ENCODE measurements at places on chromosomes 4 and X.

DNA sequence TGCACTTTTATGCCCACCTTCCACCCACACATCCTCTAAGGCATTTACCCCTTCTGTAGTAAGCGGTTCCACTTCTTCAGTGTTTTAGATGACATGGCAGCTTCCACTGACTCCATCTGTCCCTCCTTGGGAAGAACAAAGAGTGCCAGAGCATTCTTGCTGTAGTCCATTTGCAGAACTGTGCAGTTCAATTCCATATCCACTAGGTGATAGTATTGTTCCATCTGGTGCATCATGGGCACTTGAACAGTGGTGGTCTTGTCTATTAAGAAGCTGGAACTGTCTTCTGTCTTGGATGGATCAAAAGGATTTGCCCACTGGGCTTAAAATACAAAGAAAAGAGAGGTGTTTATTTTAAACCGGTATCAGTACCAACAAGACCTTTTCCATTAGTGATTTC lies 3.5 kb downstream of the SERPINA7 start:
- no peak for DNase-seq

DNA sequence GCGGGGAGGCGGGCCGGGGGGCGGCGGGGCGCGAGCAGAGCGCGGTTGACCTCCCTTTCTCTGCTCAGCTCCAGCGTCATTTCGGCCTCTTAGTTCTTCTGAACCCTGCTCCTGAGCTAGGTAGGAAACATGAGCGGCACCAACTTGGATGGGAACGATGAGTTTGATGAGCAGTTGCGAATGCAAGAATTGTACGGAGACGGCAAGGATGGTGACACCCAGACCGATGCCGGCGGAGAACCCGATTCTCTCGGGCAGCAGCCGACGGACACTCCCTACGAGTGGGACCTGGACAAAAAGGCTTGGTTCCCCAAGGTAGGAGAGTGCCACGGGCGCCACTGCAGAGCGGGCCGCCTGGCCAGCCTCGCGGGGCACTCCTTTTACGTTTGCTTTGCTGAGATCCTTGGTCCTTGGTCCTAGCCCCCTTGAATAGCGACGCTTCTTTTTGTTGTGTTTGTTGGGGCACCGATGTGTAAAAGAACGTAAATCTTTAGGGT lies at the start of gene HTATSF1:
HTATSF1 (plus strand) TSS at position 37 of the 497 bp plus-strand sequence; CDS start at position 130, 93 bp downstream.
- DNase-seq: no peak

- DNase-seq: no peak
These were observed 552.6 kb upstream of the BOD1L1 start for GRCh38 chr4:14180166-14180565.

DNA sequence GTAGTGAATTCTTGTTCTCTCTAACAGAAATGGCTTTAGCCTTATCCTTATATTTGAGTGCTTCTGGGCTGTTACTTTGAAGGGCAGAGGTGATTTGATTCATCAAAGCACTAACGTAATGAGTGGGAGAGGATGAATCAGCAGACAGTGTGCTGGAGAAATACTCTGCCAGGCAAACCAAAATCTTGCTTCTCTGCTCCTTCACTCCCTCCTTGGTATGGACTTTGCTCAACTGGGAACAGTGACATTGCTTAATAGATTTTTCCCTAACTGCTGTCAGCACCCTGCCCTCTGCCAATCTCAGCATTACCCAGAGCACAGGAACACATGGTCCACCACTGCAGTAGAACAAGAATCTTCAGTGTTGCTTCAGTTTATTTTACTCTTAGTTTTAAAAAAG lies 56.0 kb downstream of the PDLIM5 start:
- DNase-seq: no peak

GRCh38 chr4:142824368-142824767 lies 21.7 kb downstream of the INPP4B start:
- DNase-seq: no peak

- DNase-seq: no peak
These were observed 164.3 kb downstream of the GABRB1 start for GRCh38 chr4:47195706-47196105.

DNA sequence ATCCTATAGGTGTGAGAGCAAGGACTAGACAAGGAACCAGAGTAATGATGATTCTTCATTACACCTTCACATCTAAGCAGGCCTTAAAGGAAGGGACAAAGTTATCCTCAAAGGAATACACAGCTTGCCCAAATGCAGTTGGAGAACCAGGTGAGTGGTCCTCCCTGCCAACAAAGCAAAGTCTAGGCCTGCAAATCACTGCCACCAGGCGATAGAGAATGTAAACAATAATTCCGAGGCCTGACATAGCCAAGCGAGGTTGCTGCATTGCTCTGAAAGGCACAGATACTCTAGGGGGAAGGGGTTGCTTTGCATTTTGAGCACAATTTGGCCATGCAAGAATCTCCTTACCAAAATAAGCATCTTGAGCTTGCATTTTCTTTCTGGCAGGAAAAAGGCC lies 178.2 kb upstream of the FAT1 start:
- DNase-seq: no peak

- DNase-seq: no peak
These were observed 840.3 kb upstream of the ADGRL3 start for GRCh38 chr4:60359746-60360367.

GRCh38 chr4:4555916-4556315 lies 14.1 kb upstream of the STX18 start:
- no peak for DNase-seq

- no peak for DNase-seq
These were observed 3.7 kb upstream of the LCORL start for GRCh38 chr4:18025288-18025687.

DNA sequence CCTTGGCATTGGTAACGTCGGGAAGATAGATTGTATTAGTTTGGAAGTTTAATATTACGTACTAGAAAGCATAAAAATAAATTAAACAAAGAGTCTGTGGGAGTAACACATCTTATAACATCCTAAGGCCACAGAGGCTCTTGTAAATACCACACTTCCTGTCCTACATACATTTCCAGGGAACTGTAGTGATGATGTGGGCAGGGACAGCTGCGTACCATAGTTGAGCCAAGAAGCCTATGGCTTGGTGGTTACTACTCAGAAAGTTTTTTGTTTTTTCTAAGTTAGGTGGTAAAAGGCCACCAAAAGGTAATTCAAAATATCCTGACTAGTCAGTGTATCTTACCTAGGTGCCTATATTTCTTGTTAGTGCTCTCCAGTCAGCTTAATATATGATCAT lies 4.6 kb upstream of the ANKRD50 start:
- no peak for DNase-seq

GRCh38 chrX:41108007-41108406 lies 22.8 kb downstream of the USP9X start:
- no peak for DNase-seq

- no peak for DNase-seq
These were observed 8.3 kb downstream of the PRRG1 start for GRCh38 chrX:37357436-37357835.

GRCh38 chr4:123649645-123650391 lies 253.2 kb downstream of the SPRY1 start:
- peak; percentile 17 for DNase-seq

- no peak for DNase-seq
These were observed 330.1 kb upstream of the VCX start for GRCh38 chrX:7512845-7513244.

DNA sequence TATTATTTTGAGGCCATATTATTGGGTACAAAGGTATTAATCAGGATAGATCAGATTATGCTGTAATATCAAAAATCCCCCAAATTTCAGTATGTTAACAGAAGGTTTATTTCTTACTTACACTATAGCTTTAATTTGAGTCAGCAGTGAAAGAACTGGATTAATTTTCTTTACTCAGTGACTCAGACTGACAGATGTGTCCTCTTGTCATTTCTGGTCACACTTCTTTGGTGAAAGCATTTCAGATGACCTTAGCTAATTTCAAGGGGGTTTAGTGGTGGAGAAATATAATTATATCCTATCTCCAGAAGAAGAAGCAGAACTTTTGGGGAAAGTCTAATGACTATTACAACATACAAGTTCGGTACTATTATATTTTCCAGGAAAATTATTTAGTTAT lies 12.4 kb downstream of the DDIT4L start:
- no peak for DNase-seq

GRCh38 chr4:601612-602558 lies 23.5 kb upstream of the PDE6B start:
- no peak for DNase-seq

DNA sequence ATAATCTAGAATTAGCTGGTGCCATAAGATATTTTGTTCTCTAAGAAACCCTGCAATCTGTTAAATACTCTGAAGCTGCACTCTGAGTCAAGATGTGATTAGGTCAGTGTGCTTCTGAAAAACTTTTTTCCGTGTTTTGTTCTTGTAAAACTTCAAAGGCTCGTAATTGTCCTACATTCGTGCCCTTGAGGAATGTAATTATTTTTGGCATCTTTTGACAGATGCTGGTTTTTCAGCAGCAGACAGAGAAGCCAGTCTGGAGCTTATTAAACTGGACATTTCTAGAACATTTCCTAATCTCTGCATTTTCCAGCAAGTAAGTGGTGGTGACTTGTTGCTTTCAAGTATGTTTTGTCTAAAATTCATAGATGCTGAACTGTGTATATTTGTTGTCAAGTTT lies 36.8 kb upstream of the TADA2B start:
- no peak for DNase-seq

GRCh38 chr4:161404346-161405110 lies 759.3 kb downstream of the FSTL5 start:
- no peak for DNase-seq

GRCh38 chr4:122117743-122118142 lies 34.4 kb upstream of the BLTP1 start:
- DNase-seq: no peak

GRCh38 chrX:14673236-14673635 lies 143.9 kb downstream of the GLRA2 start:
- DNase-seq: no peak

Measured in WERI-Rb-1 (cell line).